ENCODE measurements at places on chromosomes 11 and 22. TPM values are rescaled to one million over a fixed set of nuclear protein-coding genes. Genes with fewer than 3 reads are reported as not detected.

GRCh38 chr11:204587-205109 lies 2.6 kb downstream of the BET1L start:
- no peak for DNase-seq

DNA sequence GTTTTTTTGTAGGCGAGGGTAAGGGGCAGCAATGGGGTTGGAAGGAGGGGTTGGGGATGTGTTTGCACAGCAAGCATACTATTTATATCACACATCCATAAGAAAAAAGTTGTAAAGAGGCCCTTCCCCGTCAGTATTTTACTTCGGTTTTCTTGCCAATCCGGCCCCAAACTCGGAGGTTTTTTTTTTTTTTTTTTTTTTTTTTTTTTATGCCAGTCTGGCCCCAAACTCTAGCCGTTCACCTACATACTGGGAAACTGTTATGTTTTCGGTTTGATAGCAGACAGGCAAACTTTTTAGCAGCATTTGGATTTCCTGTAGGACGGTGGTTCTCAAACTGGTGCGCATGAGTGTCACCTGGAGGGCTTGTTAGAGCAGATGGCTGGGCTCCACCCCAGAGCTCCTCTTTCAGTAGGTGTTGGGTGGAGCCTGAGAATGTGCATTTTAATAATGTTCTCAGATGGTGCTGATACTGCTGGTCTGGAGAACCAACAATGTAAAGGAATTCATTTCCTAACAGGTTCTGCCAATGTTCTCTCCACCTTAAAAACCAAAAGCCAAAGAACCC lies 76.5 kb upstream of the ZBED5 start:
- no peak for DNase-seq

DGCR8 gene
- 22.0 TPM for total RNA-seq

DNA sequence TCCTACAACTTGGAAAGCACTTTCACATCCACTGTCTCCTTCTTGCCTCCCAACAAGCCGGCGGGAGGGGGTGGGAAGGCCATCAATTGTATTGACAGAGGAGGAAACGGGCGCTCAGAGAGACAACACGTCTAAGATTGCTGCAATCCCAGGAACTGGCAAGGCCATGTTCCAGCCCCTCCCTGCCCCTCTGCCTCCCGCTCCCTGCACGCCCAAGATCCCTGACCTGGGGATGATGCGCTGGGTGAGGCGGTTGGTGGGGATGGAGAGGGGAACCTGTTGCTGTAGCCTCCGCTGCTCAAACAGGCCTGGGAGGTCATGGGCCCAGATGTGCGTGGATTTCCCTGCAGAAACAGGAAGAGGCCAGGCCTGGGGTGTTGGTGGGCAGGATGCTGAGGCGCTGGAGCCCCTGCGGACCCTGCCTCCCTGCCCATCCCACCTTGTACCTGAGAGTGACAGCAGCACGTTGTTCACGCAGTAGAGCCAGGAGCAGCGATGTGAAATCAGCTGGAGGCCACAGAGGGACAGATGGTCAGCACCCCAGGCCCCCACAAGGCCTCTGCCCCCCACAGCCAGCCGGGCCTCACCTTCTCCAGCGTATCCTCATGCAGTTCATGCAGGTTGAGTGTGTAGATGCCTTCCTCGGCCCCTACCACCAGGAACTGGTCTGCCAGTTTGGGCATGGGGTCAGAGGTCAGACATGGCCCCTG lies 6.8 kb downstream of the MAP4K2 start:
- no peak for DNase-seq
